ENCODE measurements at places on chromosomes 2 and 18.

GRCh38 chr2:69765096-69765380 lies 23.1 kb downstream of the ANXA4 start:
- H3K36me3 ChIP-seq = no peaks in the 10 kb centered on the region
- no peaks in the 10 kb centered on the region for H3K27me3 ChIP-seq
- H3K4me3 ChIP-seq = no peak overlapping the region
- H3K4me1 ChIP-seq = peaks cover 23% of the 10 kb centered on the region

GRCh38 chr18:50559752-50560680 lies at the start of gene MAPK4:
Gene MAPK4, plus strand, starts transcription at chr18:50560087. Its CDS starts 103,872 bp downstream, at chr18:50663959.
- no peak within 1 kb of the TSS for H3K27ac ChIP-seq
- H3K36me3 ChIP-seq = peaks cover 3% of the 10 kb centered on the region
- DNase-seq = no peak
- peak within 1 kb of the TSS; percentile 53 for H3K4me3 ChIP-seq

- DNase-seq = no peak
- no peak overlapping the region for H3K4me3 ChIP-seq
- H3K4me1 ChIP-seq = no peaks in the 10 kb centered on the region
- no peak overlapping the region for H3K27ac ChIP-seq
- no peaks in the 10 kb centered on the region for H3K27me3 ChIP-seq
- H3K36me3 ChIP-seq = no peaks in the 10 kb centered on the region
These were observed 261.2 kb downstream of the TXNL1 start for GRCh38 chr18:56377231-56377630.

- H3K36me3 ChIP-seq = no peaks in the 10 kb centered on the region
- no peak for DNase-seq
- H3K4me1 ChIP-seq = no peaks in the 10 kb centered on the region
- no peak overlapping the region for H3K27ac ChIP-seq
These were observed 65.5 kb downstream of the CCBE1 start for GRCh38 chr18:59631583-59632181.

- no peak overlapping the region for H3K4me3 ChIP-seq
- no peak overlapping the region for H3K27ac ChIP-seq
- H3K4me1 ChIP-seq = peaks cover 1% of the 10 kb centered on the region
- no peaks in the 10 kb centered on the region for H3K27me3 ChIP-seq
- H3K36me3 ChIP-seq = no peaks in the 10 kb centered on the region
These were observed 13.5 kb downstream of the RHBDD1 start for GRCh38 chr2:226849349-226849748.

- H3K27ac ChIP-seq = no peak overlapping the region
- H3K4me1 ChIP-seq = no peaks in the 10 kb centered on the region
- no peak overlapping the region for H3K4me3 ChIP-seq
- no peaks in the 10 kb centered on the region for H3K27me3 ChIP-seq
- no peak for DNase-seq
- no peaks in the 10 kb centered on the region for H3K36me3 ChIP-seq
These were observed 487.0 kb downstream of the DCC start for GRCh38 chr18:52826994-52827393.

DNA sequence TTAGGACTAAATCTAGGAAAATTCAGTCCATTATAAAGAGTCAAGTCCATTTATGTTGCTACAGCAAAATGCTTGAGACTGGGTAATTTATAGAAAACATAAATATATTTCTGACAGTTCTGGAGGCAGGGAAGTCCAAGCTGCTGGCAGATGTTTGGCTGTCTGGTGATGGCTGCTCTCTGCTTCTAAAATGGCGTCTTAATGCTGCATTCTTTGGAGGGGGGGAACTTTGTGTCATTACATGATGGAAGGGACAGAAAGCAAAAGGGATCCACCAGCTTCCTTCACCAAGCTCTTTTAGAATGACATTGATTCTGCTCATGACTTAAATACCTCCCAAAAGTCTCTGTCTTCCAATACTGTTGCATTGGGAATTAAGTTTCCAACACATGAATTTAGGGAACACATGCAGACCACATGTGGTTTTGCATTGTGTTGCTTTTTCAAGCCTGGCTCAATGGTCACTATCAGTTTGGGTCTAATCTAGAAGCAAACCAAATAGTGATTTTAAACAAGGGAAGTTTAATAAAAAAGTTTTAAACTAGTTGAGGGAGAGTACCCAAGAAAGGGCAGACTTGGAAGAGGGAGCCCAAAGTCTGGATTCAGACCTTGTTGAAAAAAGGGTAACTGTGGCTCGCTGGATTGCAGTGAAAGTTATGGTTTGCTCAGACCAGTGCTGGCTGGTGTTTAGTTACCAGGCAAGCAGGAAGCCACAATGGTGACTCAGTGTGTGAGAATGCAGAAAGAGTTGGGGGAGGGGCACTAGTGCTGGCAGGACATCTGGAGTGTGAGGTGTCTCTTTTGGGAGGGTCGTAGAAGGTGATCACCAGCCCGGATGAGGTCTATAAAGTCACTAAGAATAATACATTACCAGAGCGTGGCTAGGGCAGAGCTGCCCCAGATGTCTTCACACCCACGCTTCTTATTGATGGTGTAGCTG lies 30.8 kb downstream of the C18orf54 start:
- H3K36me3 ChIP-seq = peaks cover 3% of the 10 kb centered on the region
- H3K27ac ChIP-seq = peak overlapping the region; percentile 39
- peaks cover 25% of the 10 kb centered on the region for H3K27me3 ChIP-seq
- no peak overlapping the region for H3K4me3 ChIP-seq
- no peaks in the 10 kb centered on the region for H3K4me1 ChIP-seq

DNA sequence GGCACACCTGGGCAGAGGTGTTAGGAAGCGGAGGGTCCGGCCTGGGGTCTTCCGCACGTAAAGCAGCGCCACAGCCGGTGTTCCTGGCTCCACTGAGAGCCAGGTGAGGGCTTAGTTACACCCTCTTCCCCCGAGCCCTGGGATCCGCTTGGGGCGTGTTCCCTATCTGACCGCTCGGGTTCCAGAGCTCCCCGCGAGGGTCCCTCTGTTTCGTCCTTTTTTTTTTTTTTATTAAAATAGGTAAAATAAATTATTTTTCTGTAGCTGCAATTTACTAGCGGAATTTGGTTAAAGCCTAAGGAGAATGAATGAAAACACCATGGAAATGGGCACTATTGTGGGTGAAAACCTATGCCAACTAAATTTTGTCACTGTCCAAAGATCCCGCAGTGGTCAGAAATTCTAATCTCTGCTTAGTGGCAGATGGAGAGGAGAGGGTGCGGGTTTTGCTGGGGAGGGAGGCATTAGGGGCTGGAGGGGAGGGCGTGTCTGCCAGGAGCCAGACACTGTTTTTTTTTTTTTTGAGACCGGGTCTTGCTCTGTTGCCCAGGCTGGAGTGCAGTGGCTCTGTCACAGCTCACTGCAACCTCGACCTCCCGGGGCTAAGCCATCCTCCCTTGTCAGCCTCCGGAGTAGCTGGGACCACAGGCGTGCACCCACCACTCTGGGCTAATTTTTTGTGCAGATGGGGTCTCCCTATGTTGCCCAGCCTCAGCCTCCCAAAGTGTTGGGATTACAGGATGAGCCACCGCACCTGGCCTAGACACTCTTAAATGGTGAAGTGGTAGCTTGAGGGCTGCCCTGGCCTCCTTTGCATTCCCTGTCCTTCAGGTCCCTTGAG lies 834 bp downstream of the PDCL3 start:
- peak overlapping the region; percentile 96 for H3K27ac ChIP-seq
- H3K4me3 ChIP-seq = peak overlapping the region; percentile 93
- H3K4me1 ChIP-seq = peaks cover 22% of the 10 kb centered on the region
- H3K36me3 ChIP-seq = peaks cover 35% of the 10 kb centered on the region

- peaks cover 7% of the 10 kb centered on the region for H3K27me3 ChIP-seq
- H3K4me3 ChIP-seq = no peak overlapping the region
- H3K36me3 ChIP-seq = no peaks in the 10 kb centered on the region
- no peaks in the 10 kb centered on the region for H3K4me1 ChIP-seq
These were observed 132.9 kb downstream of the FAM161A start for GRCh38 chr2:61720911-61721310.

GRCh38 chr2:58138396-58139030 lies 91.9 kb downstream of the VRK2 start:
- no peak for DNase-seq
- peaks cover 12% of the 10 kb centered on the region for H3K36me3 ChIP-seq
- no peak overlapping the region for H3K4me3 ChIP-seq
- no peaks in the 10 kb centered on the region for H3K4me1 ChIP-seq

- H3K27me3 ChIP-seq = no peaks in the 10 kb centered on the region
- H3K36me3 ChIP-seq = peaks cover 32% of the 10 kb centered on the region
- peak overlapping the region; percentile 99 for H3K27ac ChIP-seq
- DNase-seq = peak; percentile 55
These were observed 2.6 kb upstream of the GPR35 start for GRCh38 chr2:240622531-240623235.

DNA sequence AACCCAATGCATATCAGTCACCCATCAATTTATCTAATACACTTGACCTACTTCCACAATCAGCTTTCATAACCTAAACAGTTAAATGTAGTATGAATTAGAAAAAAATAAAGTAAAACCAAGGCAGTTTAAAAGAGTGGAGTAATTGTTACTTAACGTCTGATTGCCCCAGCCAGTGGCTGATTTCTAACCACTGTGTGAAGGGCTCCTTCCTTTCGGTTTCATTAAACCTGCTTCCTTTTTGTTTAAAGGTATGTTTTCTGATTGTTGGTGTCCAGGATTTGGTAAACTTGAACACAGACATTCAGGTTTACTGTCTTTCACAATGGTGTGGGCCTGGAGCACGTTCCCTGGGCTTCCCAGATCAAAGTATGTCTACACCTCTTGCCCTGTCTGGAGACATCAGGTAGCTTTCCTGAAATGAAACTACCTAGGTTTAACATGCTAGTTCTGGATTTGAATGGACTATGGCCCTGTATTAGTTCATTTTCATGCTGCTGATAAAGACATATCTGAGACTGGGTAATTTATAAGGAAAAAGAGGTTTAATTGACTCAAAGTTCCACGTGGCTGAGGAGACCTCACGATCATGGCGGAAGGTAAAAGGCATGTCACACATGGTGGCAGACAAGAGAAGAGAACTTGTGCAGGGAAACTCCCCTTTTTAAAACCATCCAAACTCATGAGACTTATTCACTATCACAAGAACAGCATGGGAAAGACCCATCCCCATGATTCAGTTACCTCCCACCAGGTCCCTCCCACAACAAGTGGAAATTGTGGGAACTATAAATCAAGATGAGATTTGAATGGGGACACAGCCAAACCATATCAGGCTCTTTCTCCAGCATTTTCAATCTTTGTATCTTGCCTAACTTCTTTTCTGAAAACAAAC lies 605.2 kb upstream of the ID2 start:
- peak overlapping the region; percentile 55 for H3K4me3 ChIP-seq
- H3K36me3 ChIP-seq = no peaks in the 10 kb centered on the region
- H3K27me3 ChIP-seq = no peaks in the 10 kb centered on the region

DNA sequence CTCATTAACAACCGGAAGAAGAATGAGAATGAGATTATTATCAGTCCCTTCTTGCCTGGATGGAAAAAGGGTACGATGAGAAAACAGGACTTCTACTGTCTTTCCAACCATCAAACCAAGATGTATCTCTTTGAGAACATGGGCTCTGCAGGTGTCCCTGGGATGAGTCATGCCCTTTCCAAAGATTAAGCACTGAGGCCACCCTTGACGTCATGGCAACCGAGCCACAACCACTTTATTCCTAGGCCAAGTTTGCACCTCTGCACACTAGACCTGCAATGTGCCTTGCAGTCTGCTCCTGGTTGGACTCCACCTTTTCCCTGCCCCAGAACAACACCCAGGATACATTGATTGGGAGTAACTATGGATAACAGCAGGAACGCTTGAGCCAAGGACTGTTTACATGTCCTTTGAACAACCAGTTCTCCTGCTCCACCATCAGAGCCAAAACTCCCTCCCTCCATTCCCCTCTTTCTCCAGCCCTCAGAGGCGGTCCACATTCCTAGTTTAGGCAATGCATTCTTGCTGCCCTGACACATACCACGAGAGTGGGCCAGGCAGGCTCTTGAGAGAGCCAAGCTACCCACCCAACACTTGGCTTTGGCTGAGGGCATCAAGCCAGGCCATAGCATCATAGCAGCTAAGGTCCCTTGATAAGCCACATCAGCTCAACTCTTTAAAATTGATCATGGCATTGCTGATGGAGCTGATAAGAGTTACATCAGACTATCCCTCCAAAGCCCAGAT lies 310.7 kb downstream of the TNS1 start:
- H3K4me1 ChIP-seq = no peaks in the 10 kb centered on the region
- peaks cover 4% of the 10 kb centered on the region for H3K27me3 ChIP-seq
- DNase-seq = no peak
- no peaks in the 10 kb centered on the region for H3K36me3 ChIP-seq

DNA sequence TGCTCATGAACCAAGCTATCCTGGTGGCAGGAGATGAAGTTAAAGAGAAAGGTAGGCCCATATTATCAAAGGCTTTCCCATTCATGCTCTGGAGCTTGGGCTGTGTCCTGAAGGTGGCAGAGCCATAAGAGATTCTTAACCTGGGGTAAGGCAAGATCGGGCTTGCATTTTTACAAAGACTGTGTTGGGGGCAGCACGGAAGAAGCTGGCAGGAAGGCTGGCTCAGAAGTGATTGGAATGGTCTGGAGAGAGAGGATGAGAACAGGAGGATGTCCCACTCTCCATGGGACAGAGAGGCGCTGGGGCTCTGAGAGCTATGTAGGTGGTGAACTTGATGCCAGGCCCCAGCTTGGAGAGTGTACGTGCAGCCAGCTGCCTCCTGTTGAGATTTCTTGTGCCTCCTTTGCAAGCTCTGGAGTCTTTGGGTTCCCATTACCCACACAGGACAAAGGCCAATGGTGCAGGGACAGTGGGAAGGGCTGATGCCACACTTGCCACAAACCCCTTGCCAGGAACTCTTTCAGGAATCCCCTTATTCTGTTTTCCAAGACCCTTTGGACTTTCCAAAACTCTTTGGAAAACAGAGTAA lies 40.6 kb upstream of the FZD5 start:
- H3K27ac ChIP-seq = no peak overlapping the region
- H3K27me3 ChIP-seq = peaks cover 5% of the 10 kb centered on the region
- H3K4me3 ChIP-seq = no peak overlapping the region
- H3K36me3 ChIP-seq = no peaks in the 10 kb centered on the region

DNA sequence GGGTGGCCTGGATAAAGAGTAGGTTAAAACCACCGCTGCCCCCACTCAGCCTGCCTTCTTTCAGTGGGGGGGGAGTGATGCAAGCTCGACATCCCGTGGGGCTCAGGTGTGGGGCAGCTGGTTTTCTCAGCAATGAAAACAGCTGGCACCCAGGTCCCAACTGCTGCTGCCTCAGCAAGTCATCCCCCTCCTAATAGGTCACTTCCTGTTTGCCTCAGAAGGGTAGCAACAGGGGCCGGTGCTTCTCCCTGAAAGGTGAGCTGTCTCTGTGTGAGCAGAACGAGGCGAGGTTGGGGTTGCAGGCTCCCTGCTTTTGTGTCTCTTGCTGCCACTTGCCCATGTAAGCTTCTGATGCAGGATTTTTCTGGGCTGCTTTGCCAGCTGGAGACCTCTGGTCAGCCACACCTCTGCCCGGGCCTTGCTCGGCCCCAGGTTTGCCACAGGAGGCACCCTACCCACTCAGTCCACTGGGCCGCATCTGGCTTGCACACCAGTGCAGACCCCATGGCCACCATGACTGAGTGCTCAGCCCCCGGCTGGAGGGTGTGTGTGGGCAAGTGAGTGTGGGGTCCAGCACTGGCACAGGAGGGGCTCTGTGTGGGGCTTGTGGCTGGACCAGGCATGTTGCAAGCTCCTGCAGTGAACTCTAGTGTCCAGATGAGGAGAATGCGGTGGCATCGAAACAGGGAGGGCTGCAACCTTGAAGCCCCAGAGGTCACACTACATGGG lies 11.5 kb upstream of the ASB1 start:
- no peaks in the 10 kb centered on the region for H3K36me3 ChIP-seq
- no peak for DNase-seq
- H3K27me3 ChIP-seq = no peaks in the 10 kb centered on the region
- H3K4me3 ChIP-seq = no peak overlapping the region
- H3K27ac ChIP-seq = peak overlapping the region; percentile 60

- H3K4me3 ChIP-seq = no peak overlapping the region
- DNase-seq = no peak
- H3K4me1 ChIP-seq = peaks cover 6% of the 10 kb centered on the region
- peaks cover 23% of the 10 kb centered on the region for H3K27me3 ChIP-seq
These were observed 40.3 kb upstream of the HNRNPA3 start for GRCh38 chr2:177172034-177172880.
